Neural progenitor cell (in vitro differentiated cells): ENCODE measurements at places on chromosomes 6 and 20. TPM values are rescaled to one million over a fixed set of nuclear protein-coding genes. Genes with fewer than 3 reads are reported as not detected.

DNA sequence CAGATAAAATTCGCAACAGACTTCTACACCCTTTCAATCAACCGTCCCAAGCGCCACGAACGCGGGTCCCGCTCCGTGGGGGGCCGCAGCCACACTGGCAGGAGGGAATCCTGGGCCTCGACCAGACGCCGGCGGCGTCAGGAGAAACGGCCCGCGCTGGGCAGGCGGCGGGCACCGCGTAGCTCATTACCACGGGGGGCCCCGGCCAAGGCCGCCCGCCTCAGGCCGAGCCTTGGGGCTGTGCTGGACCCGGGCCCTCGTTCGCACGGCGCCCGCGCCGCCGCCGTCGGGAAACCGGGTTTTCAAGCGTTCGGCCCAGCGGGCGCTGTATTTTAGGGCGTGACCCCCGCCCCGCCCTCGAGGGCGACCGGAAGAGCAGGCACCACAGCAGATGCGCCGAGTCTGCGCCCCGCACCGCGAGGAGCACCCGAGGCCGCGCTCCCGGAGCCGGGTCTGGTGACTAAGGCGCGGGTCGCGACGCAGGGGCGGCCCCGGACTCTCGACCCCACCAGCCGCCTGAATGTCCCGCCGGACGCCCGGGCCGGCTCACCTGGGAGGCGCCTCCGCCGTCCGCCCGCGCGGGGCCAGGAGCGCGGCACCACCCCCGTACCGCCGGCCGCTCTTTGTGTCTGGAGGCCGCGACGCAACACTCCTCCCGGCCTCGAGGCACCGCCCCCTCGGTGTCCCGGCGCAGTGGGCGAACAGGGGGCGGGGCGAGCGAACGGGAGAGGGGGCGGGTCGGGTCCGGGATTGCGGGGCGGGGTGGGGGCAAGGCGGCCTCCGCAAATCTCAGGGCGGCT, at the start of gene NINL:
TSS of gene NINL (minus strand) at position 627 of the 800 bp plus-strand sequence. CDS start 58,944 bp downstream, outside the sequence.
- DNase-seq = peak; percentile 95
- no peaks in the 10 kb centered on the region for H3K27me3 ChIP-seq
- peak within 1 kb of the TSS; percentile 89 for H3K4me3 ChIP-seq

GRCh38 chr6:149190224-149190831, 127.2 kb upstream of the TAB2 start:
- H3K4me1 ChIP-seq = no peaks in the 10 kb centered on the region
- no peak overlapping the region for H3K27ac ChIP-seq
- H3K4me3 ChIP-seq = no peak overlapping the region
- peak; percentile 11 for DNase-seq

GRCh38 chr6:92648364-92649086, 770.8 kb downstream of the EPHA7 start:
- H3K36me3 ChIP-seq = no peaks in the 10 kb centered on the region
- no peak overlapping the region for H3K27ac ChIP-seq
- H3K4me3 ChIP-seq = no peak overlapping the region
- no peak for DNase-seq

DNA sequence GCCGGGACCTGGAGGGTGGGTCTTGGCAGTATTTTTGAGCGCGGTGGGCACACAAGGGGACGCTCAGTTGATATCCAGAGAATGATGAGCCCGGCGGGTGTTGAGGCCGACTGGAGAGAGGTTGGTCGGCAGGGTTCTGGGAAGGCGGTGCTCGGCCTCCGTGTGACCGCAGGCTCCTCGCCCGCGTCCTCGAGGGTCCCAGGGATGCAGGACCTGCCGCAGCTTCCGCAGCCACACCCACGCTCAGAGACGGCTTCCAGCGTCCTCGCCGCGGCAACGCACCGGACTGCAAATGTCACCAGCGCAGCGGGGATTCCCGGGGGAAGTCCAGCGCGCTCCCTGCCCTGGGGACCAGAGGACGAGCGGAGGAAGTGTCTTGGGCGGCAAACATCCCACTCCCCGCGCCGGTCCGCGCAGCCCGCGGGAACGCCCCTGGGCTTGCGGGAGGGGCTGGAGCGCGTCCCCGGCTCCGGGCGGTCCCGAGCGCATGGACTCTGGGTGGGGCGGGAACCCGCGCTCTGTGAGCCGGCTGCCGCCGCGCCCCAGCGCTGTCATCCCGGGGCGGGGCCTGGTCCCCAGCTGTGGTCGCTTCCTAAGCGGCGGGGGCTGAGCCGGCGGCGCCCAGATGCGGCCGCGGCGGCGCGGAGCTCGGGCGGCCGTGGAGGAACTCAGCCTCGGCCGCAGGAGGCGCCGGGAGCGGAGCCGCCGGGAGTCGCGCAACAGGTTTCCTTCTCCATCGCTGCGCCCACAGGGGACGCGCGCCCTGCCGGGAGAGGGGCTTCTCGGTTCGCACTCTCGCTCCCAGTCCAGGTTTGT, at the start of gene STX11:
TSS of gene STX11 (plus strand) at position 624 of the 816 bp plus-strand sequence. CDS start 36,111 bp downstream, outside the sequence.
- peak; percentile 82 for DNase-seq
- no peaks in the 10 kb centered on the region for H3K36me3 ChIP-seq
- H3K4me3 ChIP-seq = peak within 1 kb of the TSS; percentile 70
- H3K4me1 ChIP-seq = peaks cover 5% of the 10 kb centered on the region
- peaks cover 76% of the 10 kb centered on the region for H3K27me3 ChIP-seq

GRCh38 chr6:131655387-131655786, 18.3 kb downstream of the ENPP3 start:
- H3K36me3 ChIP-seq = no peaks in the 10 kb centered on the region
- no peaks in the 10 kb centered on the region for H3K4me1 ChIP-seq
- H3K27me3 ChIP-seq = no peaks in the 10 kb centered on the region

DNA sequence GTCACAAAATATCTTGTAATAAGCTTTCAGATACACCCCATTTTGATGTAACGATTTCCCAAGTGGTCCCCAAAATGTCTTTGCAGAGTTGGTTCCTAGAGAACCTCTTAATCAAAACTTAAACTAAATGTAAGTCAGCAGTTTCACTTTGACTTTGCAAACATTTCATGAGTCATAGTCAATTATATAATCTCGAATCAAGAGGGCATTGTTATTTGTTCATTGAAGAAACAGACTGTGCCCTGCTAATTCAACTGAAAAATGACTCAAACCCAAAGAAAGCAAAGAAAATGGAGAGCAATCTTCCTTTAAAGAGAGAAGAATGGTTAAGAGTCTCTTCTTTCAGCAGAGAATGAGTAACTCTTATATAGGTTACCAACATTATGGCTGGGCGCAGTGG, 58.3 kb downstream of the IPCEF1 start:
- no peaks in the 10 kb centered on the region for H3K27me3 ChIP-seq
- H3K4me3 ChIP-seq = no peak overlapping the region
- DNase-seq = no peak

DNA sequence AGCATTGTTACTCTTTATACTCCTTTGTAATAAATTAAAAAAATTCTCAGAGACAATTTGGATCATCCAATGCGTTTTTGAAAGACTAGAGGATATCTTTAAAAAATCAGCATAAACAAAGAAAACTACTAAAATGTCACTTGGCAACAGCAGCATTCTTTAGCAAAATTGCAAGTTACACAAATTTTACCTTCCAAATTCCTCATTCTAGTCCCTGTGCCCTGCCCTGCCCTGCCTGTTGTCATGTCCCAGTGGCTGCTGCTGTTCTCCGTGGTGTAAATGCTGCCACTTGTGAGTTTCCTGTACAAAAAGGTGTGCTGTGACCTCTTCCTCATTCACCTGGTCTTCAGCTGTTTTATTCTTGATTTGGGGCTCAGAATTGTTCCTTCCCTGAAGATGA, 83.2 kb downstream of the CDC5L start:
- H3K27me3 ChIP-seq = peaks cover 4% of the 10 kb centered on the region
- no peaks in the 10 kb centered on the region for H3K36me3 ChIP-seq
- DNase-seq = no peak
- no peak overlapping the region for H3K4me3 ChIP-seq

GRCh38 chr6:125114248-125114858, 39.2 kb upstream of the TPD52L1 start:
- H3K27me3 ChIP-seq = no peaks in the 10 kb centered on the region
- no peak overlapping the region for H3K27ac ChIP-seq
- peak; percentile 43 for DNase-seq

DNA sequence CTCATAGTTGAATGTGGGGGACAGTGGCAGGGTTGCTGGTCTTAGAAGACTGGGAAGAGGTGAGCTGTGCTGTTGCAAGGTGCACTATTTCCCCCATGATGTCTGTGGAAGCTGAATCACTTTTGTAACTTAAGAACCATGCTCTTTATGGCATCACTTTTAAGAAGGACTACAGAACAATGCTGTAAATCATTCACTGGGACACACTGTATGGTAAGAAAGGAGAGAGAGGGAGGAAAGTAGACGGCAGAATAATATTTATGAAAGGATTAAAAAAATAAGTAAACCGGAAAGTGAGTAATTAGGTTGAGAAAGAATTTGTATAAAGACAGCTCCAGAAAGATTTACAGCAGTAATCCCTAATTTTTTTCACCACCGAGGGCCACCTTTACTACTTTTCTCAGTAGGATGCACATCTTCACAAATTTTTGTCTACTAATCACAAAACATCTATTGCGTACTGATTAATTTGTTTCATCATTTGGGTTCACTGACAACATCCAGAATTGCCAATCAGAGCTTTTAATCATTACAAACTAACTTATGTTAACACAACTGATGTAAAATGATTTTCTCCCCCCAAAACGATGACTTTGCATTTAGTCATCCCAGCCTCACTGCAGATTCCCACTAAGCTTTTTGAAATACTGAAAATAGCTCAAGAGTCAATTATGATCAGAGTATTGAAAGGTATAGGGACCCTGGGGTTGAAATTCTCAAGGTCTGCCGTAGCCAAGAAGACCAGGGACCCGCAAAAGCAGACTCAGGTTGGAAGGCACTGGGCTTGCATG, 560.7 kb upstream of the NOX3 start:
- no peak overlapping the region for H3K27ac ChIP-seq
- H3K4me3 ChIP-seq = no peak overlapping the region
- H3K36me3 ChIP-seq = no peaks in the 10 kb centered on the region
- H3K4me1 ChIP-seq = no peaks in the 10 kb centered on the region

DNA sequence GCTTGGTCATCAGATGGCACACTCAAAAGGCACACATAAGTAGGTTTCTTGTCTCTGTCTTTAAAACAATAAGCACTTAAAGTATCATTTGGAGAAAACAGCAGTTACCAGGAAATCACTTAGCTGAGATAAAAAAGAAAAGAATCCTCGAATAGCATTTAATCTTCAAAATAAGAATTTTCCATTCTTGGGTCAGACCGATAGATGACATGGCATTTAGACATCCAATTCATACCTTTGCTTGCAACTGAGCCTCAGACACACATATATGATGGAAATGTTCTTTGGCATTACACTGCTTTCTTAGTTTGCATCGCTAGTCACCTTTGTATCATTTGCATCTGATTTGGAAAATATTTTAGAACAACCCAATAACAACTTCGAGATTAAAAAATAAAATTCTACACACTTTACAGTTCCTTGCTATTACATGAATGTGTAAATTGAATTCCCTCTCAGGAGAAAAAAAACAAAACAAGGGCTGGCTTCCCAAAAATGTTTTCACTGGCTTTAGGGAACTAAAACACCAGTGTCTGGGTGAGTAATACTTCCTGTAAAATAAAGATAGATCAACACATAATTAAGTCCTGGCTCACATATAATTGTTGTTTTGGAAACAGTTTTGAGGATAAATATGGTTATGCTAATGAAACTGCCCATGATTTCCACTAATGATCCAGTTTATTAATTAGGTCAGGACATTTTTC, 1.3 kb upstream of the RNF217 start:
- H3K4me3 ChIP-seq = peak overlapping the region; percentile 96
- H3K27ac ChIP-seq = no peak overlapping the region
- H3K4me1 ChIP-seq = peaks cover 14% of the 10 kb centered on the region
- no peaks in the 10 kb centered on the region for H3K36me3 ChIP-seq
- no peaks in the 10 kb centered on the region for H3K27me3 ChIP-seq
- DNase-seq = no peak

GRCh38 chr20:34402461-34402860, 39.4 kb downstream of the ITCH start:
- no peak for DNase-seq
- no peak overlapping the region for H3K27ac ChIP-seq
- H3K4me1 ChIP-seq = no peaks in the 10 kb centered on the region
- peaks cover 6% of the 10 kb centered on the region for H3K36me3 ChIP-seq
- no peaks in the 10 kb centered on the region for H3K27me3 ChIP-seq
- no peak overlapping the region for H3K4me3 ChIP-seq

DNA sequence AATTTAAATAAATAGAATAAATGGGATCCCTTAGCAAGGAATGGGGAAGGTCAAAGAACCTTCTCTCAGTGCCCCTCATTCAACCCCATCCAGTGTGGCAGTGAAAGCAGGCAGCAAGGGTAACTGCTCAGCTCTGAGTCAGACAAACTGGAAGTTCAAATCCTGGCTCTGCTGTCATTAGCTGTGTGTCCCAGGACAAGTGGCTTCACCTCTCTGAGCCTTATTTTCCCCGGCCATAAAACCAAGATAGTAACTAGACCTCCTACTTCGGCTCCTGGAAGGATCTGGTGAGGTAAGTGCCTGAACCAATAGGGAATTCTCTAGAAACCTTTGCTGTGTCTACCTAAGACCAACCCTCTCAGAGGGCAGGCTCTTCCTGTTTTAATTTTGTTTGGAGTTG, 4.1 kb downstream of the GHRH start:
- peaks cover 6% of the 10 kb centered on the region for H3K36me3 ChIP-seq
- H3K27me3 ChIP-seq = no peaks in the 10 kb centered on the region
- DNase-seq = no peak
- no peak overlapping the region for H3K4me3 ChIP-seq
- peaks cover 56% of the 10 kb centered on the region for H3K4me1 ChIP-seq
- peak overlapping the region; percentile 92 for H3K27ac ChIP-seq

DNA sequence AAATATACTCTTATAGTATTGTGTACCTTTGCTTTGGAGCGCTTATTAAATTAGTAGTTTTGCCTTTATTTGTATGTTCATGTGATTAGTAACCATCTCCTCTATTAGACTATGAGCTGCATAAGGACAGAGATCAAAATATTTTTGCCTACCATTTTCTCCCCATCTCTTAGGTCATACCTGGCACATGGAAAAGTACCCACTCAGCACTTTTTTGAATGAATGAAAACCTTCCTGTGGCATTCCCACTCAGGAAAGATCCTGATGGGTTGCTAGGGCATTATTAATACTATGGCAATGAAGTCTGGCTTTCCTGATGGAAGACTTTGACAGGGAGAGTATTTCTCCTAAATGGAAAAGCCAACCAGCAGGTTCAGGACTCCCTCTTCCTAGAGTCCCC, 20.3 kb upstream of the CHD6 start:
- H3K27me3 ChIP-seq = no peaks in the 10 kb centered on the region
- no peak overlapping the region for H3K27ac ChIP-seq
- no peak for DNase-seq
- no peaks in the 10 kb centered on the region for H3K36me3 ChIP-seq

GRCh38 chr6:37218061-37218460, 39.5 kb upstream of the TBC1D22B start:
- no peaks in the 10 kb centered on the region for H3K27me3 ChIP-seq
- no peak for DNase-seq
- no peak overlapping the region for H3K27ac ChIP-seq
- H3K4me1 ChIP-seq = peaks cover 9% of the 10 kb centered on the region

DNA sequence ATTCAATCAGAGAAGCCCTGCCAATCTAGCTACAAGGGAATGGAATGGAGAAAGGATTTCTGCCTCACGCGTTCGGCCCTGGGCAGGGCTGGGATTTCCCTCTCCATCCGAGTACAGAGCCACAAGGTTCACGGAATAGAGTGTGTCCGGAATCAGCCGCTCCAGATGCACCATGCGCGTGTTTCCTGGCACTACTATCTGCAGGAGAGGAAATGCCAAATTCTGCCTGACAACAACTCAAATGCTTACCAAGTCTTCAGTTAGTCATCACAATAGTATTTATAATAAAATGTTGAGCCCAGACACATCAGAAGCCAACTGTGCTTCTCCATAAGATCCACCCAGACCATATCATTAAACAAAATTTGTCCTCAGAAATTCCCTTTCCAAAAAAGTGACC, 75.1 kb downstream of the COL12A1 start:
- no peaks in the 10 kb centered on the region for H3K27me3 ChIP-seq

Gene CLDN20
- total RNA-seq = not detected in 2 replicates

Gene POPDC3
- total RNA-seq = 3.1 and 8.2 TPM in 2 replicates

Gene C20orf144
- total RNA-seq = 0.53 TPM in 1 of 2 replicates, not detected in the other

Gene EYA2
- 1.8 and 2.1 TPM in 2 replicates for total RNA-seq

Gene FAM184A
- 9.8 and 24.8 TPM in 2 replicates for total RNA-seq

Gene FAM83D
- 73.9 and 76.7 TPM in 2 replicates for total RNA-seq
